ENCODE measurements at places on chromosomes 13 and 19.

DNA sequence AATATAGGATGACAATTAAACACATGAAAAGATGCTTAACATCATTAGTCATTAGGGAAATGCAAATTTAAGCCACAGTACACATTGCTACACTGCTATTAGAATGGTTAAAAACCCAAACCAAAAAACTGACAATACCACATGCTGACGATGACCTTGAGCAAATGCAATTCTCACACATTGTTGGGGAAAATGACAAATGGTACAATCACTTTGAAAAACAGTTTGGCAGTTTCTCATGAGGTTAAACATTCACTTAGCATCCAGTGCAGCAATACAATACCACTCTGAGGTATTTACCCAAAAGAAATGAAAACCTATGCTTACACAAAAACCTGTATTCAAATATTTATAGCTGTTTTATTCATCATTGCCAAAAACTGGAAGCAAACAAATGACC lies 11.3 kb downstream of the FLT3 start:
- no peak for DNase-seq

- DNase-seq: no peak
These were observed 223.6 kb downstream of the GPC6 start for GRCh38 chr13:93450191-93450621.

DNA sequence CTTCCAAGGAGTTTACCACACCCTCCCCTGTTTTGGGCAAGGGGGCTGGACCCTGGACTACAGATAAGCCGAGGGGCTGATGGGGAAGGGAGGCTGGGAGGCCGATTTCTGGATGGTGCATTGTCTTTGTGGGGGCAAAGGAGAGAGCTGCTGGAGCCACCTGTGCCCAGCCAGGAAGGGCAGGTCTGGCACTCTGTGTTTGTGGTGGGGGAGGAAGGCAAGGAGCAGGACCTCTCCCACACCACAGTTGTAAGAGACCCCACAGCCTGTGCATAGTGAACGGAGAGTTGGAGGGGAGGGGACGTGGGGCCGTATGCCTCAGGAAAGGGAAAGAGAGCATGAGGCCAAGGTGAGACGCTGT lies 16.0 kb upstream of the PRR19 start:
- no peak for DNase-seq

DNA sequence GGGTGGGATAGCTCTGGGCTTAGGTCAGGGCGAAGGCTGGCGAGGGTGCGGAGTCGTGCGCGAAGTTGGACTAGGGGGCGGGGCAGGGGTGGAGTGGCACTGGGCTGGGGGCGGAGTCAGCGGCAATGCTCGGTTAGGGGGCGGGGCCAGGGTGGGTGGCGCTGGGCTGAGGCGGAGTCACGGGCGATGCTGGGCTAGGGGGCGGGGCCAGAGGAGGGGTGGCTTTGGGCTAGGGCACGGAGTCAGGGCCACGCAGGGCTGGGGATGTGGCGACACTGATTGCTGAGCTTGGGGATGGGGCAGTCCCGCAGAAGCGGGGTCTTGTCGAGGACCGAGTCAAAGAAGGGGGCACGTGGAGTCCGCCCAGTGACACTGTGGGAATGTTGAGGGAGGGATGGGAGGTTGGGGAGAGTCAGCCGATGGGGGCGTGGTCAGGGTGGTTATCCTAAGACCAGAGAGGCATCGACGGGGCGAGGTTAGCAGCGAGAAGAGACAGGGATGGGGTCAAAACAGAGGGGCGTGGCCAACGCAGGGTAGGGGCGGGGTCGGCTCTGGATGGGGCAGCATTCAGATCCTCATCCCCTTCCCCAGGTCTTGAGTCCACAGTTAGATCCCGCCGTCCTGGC lies 8.7 kb downstream of the HOMER3 start:
- peak; percentile 91 for DNase-seq

GRCh38 chr19:46721269-46722003 lies 4.5 kb upstream of the PRKD2 start:
- no peak for DNase-seq

- DNase-seq: peak; percentile 30
These were observed 13.3 kb downstream of the PALM3 start for GRCh38 chr19:14048443-14049153.

DNA sequence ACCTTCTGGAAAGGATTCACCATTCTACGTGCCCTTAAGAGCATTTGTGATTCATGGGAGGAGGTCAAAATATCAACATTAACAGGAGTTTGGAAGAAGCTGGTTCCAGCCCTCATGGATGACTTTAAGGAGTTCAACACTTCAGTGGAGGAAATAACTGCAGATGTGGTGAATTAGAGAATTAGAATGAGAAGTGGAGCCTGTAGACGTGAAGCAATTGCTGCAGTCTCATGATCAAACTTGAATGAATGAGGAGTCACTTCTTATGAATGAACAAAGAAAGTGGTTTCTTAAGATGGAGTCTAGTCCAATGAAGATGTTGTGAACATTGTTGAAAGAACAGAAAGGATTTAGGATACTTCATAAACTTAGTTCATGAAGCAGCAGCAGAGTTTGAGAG lies 129.1 kb downstream of the TNFRSF19 start:
- DNase-seq: no peak

DNA sequence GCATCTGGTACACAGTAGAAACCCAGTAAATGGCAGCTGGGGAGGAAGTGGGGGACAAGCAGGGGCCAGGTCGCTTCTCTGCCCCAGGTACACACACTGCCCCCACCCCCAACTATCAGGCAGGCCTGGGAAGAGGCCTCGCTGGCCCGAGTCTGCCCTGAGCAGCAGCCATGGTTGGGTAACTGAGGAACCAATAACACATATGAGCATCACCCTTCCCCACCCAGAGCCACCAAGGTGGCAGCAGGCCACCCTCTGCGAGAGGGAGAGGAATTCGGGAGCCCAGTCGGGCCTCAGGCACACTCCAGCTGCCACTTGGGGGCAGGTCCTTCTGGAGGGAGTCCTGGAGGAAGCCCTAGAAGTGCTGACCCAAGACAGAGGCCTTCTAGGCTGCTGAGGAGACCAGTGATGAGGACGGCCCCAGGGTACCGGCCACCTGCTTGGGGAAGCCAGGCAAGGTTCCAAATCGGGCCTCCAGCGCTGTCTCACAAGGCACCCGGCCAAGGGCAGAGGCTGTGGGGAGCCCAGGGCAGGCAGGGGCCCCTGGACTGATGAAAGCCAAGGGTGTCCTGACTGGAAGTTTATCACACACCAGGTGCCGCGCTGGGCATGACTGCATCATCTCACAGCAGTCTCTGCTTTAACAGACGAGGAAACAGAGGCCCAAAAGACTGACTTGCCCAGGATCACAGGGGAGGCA lies 14.0 kb upstream of the KPTN start:
- no peak for DNase-seq

DNA sequence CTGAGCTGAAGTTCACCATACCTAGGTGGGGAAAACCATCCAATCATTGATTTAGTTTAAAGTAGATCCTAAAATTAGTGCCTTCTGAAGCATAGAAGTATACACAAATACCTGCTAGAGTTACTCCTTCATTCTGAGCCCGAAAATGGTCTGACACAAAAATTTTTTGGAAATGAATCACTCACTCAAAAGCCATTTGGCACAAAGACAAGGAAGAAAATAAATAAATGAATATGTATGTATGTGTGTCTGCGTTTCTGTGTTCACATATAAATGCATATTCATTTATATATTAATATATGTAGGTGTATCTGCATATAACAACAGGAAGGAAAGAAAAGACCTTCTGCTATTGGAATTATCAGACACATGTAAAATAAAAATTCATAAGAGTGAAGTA lies 614.4 kb upstream of the PCDH9 start:
- no peak for DNase-seq

GRCh38 chr13:91661692-91662490 lies 263.5 kb downstream of the GPC5 start:
- no peak for DNase-seq

GRCh38 chr13:29817604-29818378 lies 32.6 kb downstream of the UBL3 start:
- DNase-seq: no peak

- DNase-seq: no peak
These were observed 31.7 kb downstream of the IER2 start for GRCh38 chr19:13181747-13182388.

- DNase-seq: no peak
These were observed 43.8 kb downstream of the CARS2 start for GRCh38 chr13:110662091-110662490.

Measured in neuronal stem cell (in vitro differentiated cells).